Caco-2 (cell line): ENCODE measurements at places on chromosomes 11 and 22. TPM values are rescaled to one million over a fixed set of nuclear protein-coding genes. Genes with fewer than 3 reads are reported as not detected.
A peak's percentile ranks its signal among the peaks of the same experiment; 100 is the strongest.

The OR9I1 gene
- not detected in 2 replicates for total RNA-seq

GRCh38 chr11:110113505-110113904 lies 20.3 kb downstream of the ZC3H12C start:
- H3K4me3 ChIP-seq = no peak overlapping the region

DNA sequence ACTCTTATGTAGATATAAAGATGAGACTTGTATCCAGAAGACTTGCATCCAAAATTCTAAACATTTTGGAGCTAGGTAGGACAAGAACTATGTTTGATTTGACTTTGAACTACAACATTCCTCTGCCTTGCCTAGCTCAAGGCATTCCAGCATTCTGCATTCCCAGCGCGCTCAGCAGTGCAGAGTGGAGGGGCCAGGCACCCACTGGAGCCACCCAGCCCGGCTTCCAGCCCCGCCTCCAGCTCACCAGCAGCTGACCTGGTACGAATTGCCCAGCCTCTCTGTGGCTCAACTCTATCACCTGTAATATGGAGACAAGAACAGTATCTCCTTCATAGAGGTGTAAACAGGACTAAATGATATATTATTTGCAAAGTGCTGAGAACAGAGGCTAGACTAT lies 28.8 kb downstream of the PRDM10 start:
- H3K36me3 ChIP-seq = no peaks in the 10 kb centered on the region
- H3K4me1 ChIP-seq = peaks cover 23% of the 10 kb centered on the region
- no peak overlapping the region for H3K4me3 ChIP-seq
- peak; percentile 91 for DNase-seq

DNA sequence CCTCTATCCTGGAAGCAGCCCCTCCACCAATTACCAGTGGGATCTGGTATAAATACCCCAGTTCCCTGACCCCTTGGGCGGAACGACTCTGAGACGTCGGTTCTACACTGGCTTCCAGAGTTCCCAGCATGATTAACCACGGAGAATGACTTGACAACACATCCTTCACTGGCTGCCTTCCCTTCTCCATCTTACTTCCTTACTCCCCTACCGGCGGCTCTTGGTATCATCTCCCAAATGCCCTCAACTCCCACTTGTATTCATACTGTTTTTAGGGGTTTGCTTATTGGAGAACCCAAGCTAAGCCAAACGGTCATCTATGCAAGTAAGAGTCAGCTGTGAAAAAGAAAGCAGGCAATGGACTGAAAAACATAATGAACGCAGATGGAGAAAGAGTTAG lies 56.1 kb downstream of the APOL3 start:
- no peaks in the 10 kb centered on the region for H3K27me3 ChIP-seq
- no peak for DNase-seq
- no peak overlapping the region for H3K4me3 ChIP-seq
- no peaks in the 10 kb centered on the region for H3K36me3 ChIP-seq
- no peak overlapping the region for H3K27ac ChIP-seq

The KDM4E gene
- not detected in 2 replicates for total RNA-seq

The UBQLN3 gene
- not detected in 2 replicates for total RNA-seq
